ENCODE measurements at places on chromosomes 6 and 20.

GRCh38 chr6:35451354-35452182 lies 570 bp upstream of the FANCE start:
- no peak for DNase-seq

DNA sequence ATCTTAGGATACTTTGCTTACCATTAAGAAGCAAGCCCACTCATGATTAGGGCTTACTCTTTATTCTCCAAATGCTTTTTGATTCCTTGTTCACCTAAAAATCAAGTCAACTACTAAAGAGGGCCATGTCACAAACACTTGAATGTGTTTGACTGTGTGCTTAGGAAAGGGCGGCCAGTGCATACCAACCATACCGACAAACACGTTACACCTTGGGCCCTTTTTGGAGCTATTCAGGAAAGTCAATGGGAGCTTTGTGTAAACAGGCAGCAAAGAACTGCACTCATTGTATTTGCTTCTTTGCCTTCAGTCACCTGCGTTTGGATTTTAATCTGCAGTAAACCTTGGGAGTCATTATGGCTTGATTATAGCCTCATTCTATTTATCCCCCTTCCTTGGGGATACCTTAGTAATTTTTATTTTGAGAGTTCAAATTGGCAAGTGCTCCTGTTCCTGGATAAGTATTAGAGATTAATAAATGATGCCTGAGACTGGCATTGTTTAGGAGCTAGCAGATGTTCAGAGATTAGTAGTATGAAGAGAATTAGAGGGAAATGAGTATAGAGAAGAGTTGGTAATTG lies 102.6 kb upstream of the HDGFL1 start:
- DNase-seq: no peak

DNA sequence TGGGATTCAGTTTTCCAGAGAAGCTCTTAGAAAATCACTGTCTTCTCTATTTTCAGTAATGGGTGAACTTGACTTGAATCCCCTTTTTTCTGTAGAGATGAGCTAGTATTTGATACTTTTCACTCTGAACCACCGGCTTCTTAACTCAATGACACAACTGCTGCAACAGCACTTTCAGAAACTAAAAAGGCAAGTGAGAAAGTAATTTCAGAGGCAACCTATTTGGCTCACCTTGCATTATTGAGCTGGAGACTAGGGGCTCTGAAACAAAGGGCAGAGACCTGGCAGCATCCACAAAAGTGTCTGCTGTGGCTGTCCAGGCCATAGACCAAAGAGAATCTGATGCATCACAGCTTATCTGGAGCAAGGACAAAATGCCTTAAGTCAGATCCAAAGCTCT lies 289.8 kb upstream of the IRAK1BP1 start:
- DNase-seq: no peak

- peak; percentile 21 for DNase-seq
Measured at GRCh38 chr6:109736273-109737025, 45.4 kb downstream of the FIG4 start.

- no peak for DNase-seq
Measured at GRCh38 chr6:71410681-71411080, 122.1 kb downstream of the OGFRL1 start.

All from fibroblast of skin of abdomen (primary cell).